Thymus (tissue), 14 donors: ENCODE measurements at places on chromosomes 7 and 10. TPM values are rescaled to one million over a fixed set of nuclear protein-coding genes. Genes with fewer than 3 reads are reported as not detected.

DNA sequence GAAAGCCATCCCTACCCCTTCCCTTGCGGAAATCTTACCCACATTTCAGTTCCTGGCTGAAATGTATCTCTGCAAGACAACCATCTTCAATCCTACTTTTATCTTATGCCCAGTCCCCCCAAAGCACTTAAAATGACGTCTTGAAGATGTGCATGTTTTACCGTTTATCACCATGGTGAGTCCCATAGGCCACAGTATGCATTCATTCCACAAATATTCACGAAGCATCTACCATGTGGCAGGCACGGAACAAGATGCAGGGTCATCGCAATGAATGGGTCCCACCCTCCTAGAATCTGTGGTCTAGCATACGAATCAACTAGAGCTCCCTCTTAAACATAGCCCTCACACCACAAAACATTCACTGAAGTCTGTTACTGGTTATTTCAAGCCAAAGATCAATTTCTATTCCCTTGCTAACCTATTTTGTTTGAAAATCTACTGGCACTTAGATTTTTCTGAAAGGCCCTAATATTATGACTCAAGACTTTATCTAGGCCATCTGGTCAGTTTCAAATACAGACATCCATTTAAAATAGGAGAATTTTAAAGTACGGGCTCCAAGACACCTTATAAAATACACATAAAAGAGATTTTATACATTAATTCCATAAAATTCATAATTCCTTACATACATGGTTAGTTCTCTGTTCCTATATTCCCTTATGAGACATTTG lies 99.4 kb downstream of the PARD3 start:
- DNase-seq = no peak

DNA sequence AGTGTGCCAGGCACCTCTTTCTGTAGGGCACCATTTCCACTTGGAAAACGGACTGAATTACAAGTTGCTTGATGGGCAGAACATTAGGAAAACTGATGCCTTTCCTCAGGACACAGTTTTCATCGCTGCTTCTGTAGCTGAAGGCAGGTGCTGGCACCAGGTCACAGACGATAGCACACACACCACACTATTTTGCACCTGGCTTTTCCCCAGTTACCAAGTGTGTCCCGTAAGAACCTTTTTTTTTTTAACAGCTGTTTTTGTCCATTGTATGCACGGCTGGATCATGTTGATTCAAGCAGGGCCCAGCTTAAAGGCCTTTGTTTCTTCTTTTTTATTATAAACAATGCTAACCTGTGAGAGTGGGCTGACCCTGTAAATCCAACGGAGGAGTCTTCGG lies 1.3 kb upstream of the GET4 start:
- DNase-seq = no peak

DNA sequence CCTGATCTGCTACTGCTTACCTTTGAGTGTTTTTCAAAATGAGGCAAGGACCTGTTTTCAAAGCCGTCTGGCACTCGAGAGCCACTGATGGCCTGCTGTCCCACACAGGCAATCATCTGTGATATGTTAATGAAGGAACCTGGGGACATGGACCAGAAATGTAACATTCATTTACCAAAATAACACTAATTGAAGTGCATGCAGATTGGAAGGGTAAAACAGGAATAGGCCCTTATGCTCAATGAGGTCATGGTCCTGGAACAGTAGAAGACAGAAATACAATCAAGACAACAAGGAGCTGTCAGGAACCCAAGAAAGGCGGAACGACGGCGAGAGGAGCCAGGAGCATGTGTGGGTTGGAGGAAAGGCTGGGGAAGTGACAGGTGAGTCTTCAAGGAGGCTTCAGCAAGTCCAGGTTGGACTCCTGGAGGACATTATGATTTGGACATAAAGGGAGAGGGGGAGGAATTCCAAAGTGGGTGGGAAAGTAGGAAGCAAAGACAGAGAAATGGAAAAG lies 28.3 kb downstream of the POLR3A start:
- no peak for DNase-seq

GRCh38 chr7:98638853-98639252 lies 21.8 kb downstream of the NPTX2 start:
- DNase-seq = no peak

DNA sequence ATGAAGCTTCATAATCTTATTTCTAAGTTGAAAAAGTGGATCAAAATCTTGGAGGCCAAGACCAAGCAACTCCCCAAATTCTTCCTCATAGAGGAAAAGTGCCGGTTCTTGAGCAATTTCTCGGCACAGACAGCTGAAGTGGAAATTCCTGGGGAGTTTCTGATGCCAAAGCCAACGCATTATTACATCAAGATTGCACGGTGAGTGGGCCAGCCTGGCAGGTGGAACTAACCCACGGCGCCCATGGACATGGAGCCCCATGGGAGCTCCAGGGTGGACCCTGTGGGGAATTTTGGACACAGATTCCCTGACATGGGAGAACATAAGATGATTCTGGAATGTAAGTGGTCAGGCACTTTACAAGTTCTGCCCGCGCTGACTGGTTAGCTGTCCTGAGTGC lies 125.9 kb downstream of the TRRAP start:
- DNase-seq = no peak

DNA sequence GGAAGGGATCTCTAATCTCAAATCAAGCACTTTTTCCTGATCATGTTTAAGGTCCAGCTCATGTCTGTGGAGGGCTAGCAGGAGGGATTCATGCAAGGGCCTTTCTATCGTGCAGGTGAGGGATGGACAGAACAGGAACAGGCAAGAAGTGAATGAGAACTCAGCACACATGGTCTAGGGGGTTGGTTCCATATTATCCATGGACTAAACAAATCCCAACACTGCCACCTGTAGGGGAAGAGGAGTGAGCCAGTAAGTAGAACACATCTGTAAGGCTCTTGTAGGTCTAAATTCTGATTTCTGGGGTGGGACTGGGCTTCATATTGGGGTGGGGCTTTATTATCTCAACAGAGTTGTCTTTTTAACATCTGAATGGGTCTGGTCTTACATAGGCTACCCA lies 138.0 kb upstream of the TARP start:
- DNase-seq = no peak

DNA sequence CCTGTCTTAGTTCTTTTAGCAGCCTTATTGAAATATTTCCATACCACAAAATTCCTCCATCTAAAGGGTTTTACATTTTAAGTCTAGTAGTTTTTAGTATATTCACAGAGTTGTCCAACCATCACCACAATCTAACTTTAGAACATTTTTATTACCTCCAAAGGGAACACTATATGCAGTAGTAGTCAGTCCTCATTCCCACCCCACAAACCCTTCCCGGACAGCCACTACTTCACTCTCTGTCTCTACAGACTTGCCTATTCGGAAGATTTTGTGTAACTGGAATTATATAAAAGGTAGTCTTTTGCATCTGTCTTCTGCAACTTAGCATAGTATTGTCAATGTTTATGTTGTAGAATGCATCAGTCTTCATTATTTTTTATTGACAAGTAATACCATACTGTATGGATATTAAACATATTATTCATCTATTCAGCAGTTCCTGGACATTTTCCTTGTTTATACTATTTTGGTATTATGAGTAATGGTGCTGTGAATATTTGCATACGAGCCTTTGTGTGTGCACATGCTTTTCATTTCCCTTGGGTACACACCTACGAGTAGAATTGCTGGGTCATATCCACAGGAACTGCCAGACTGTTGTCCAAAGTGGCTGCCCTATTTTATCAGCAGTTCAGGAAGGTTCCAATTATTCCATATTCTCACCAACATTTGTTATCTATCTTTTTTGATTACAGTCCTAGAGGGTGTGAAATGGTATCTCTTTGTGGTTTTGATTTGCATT lies 60.9 kb upstream of the LANCL2 start:
- DNase-seq = no peak

DNA sequence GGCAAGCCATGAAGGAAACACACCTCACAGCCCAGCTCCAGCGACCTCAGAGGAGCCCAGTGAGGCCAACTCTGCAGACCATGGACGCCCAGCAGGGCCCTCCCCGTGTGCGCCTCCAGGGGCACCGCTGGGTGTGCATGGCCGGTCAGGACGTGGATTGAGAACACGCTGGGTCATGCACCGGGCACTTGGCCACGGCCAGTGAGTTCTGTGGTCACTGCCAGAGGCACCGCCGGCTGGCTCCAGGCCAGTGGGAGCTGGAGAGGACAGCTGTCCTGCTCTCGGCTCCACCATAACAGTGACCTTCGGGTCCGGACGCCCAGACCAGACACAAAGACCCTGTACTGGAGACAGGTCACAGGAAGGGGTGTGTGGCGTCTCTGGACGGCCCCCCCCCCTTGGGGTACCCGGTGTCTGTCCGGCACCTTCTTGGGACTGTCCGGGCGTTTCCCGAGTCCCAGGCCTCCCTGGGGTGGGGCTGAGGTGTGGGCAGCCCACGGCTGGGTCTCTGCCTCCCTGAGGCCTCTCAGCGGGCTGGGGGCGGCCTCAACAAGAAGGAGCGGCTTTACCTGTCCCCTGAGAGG lies 50.4 kb upstream of the NKX6-2 start:
- no peak for DNase-seq

GRCh38 chr10:14478604-14479003 lies 147.9 kb upstream of the FRMD4A start:
- DNase-seq = no peak

DNA sequence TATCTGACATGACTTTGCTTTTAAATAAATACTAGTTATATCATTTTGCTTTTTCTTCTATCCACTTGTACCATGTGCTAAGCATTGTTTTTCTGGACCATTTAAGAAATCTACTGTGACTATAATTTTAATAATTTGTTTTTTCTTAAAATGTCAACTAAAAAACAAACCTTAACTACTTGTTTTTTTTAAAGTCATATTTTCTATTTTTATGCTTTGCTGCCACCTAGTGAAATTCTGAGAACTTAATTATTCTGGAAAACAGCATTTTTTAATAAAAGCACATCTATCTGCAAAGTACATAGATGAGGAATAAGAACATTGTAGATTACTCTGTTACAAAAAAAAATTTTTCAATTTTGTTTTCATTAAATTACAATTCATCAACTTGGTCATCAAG lies 47.4 kb downstream of the ORC5 start:
- peak; percentile 19 for DNase-seq

- no peak for DNase-seq
Observed at GRCh38 chr7:94366832-94367231, 27.9 kb upstream of the COL1A2 start.

DNA sequence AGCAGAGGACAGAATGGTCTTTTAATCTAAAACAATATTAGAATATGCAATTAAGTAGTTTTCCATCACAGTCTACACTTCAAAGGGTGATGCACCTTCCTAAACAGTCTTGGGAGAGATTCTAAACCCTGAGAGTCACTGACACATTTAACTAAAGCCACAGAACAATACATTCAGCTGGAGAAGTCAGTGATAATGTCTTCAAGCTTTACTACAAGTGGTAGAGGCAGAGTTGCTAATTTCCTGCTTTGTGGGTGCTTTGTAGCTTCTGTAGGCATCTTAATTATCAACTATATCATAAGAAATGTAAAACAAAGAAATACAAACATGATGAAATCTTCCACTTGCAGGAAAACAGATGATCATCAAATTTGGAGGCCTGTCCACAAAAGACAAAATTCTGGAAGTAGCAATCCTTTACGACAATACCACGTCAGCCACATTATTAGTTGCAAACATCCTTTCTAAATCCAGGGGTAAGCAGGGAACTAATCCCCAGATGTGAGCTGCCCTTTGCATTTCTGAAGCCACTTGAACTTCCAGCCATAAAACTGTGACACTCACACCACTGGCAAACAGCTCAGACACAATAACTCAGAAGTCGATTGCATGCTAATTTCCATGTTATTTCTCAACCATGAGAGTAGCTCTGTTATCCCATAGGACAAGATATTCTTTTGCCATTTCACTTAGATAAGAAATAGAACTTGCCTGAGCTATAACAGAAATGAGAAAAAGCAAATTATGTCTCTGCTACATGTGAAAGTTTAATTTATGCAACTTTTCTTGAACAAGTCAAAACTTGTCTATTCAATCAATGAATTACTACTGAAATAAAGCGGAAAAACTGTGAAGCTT lies 212.2 kb downstream of the FAM107B start:
- DNase-seq = no peak

GRCh38 chr7:131071786-131072504 lies 255.7 kb upstream of the MKLN1 start:
- no peak for DNase-seq

GRCh38 chr7:65295409-65295808 lies 78.2 kb upstream of the ZNF92 start:
- DNase-seq = no peak

GRCh38 chr10:75399461-75400162 lies 2.0 kb downstream of the ZNF503 start:
- DNase-seq = no peak

- DNase-seq = peak; percentile 53
Observed at GRCh38 chr7:98745722-98746318, 124.0 kb downstream of the TMEM130 start.

Gene FGL2
- total RNA-seq = 46.0 TPM

Gene PRKAR2B
- total RNA-seq = 3.5 TPM

Gene TMEM273
- total RNA-seq = 10.2 TPM

Gene CYP3A4
- total RNA-seq = 11.0 TPM

Gene ABCC2
- 1.1 TPM for total RNA-seq

Gene SP8
- not detected for total RNA-seq

Gene LIPF
- total RNA-seq = 0.14 TPM

Gene DIP2C
- total RNA-seq = 2.2 TPM
